ENCODE measurements at places on chromosomes 11 and 22.

- no peak for DNase-seq
Observed at GRCh38 chr11:82529936-82530335, 203.7 kb downstream of the FAM181B start.

GRCh38 chr22:36946421-36947158 lies 33.2 kb downstream of the CSF2RB start:
- DNase-seq, result no peak

- DNase-seq, result no peak
Observed at GRCh38 chr11:43516316-43516850, 157.7 kb downstream of the TTC17 start.

GRCh38 chr22:29914165-29914564 lies 31.2 kb downstream of the MTMR3 start:
- DNase-seq, result no peak

- DNase-seq, result peak; percentile 91
Observed at GRCh38 chr11:70203751-70204465, 812 bp downstream of the FADD start.

All from stimulated activated CD8-positive, alpha-beta memory T cell treated with anti-CD3 and anti-CD28 coated beads, Interleukin-4, amount 100 ng/mL, for 1 hour (primary cell).